ENCODE measurements at places on chromosomes 3 and 15. TPM values are rescaled to one million over a fixed set of nuclear protein-coding genes. Genes with fewer than 3 reads are reported as not detected.
A peak's percentile ranks its signal among the peaks of the same experiment; 100 is the strongest.

GRCh38 chr3:160677459-160677881 is 510 bp downstream of the ARL14 start:
- DNase-seq, result no peak

DNA sequence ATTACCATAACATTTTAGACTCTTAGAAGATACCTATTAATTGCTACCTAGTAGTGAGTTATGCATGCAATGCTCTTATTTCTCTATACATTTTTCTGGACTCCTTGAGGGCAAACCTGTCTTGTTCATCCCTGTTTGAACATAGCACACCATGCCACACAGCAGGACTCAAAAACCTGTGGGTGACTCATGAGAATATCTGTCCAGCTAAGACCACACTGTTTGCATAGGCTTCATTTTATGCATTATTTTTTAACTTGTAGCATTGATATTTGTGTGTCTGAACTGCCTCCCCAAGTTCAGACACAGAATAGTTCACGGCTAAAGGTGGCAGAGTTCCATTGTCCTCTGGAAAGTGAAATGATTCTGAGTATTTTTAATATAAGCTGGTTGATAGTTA is 1.8 kb downstream of the LMCD1 start:
- DNase-seq, result no peak

- DNase-seq, result no peak
These were observed 755 bp upstream of the TMEM108 start for GRCh38 chr3:133037436-133037835.

DNA sequence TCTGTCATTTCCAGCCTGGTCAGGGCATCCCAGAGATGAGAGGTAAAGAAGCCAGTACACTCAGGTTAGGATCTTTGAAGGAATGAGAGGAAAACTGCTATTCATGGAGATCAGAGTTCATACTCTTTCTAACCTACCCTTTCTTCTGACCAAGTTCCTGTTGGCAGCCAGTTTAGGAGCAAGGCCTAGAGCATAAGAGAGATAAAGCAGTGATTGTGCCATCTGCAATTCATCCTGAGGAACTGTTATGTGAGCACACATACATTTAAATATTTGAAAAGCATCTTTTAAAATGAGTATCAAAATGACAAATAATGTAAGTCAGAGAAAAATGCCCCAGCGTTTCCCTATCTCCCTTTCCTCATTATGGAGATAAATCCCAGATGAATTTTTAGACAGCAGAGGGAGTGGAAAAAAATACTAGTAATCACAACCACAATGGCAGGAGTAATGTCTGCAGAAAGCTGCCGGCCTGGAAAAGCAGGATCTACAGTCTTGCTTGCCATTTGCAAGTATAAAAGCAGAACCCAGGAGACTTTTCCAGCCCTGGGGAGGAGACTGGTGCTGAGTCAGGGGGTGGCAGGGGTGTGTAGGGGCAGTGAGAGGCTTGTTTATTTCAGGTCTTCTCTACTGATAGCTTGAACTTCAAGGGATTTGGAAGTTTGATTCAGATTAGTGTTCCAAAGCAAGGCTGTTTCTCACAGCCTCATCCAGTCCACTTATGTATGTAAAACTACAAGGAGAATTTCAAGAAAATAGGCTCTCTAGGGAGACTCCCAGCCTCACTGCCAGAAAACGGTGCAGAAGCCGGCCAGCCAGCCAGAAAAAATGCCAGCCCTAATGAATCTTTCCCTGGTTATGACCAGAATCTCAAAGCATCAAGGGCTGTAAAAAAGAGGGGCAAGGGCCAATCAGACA is 1052.4 kb downstream of the TUSC7 start:
- DNase-seq, result no peak

GRCh38 chr3:174253940-174254339 is 605.2 kb upstream of the NAALADL2 start:
- DNase-seq, result no peak

DNA sequence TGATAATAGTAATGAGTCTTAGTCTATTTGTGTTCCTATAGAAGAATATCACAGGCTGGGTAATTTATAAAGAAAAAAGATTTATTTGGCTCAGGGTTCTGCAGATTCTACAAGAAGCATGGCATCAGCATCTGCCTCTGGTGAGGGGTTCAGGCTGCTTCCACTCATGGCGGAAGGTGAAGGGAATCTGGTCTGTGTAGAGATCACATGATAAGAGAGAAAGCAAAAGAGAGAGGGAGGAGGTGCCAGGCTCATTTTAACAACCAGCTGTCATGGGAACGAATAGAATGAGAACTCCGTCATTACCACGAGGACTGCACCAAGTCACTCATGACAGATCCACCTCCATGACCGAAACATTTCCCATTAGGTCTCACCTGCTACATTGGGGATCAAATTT is 664.0 kb upstream of the SGO1 start:
- DNase-seq, result no peak

DNA sequence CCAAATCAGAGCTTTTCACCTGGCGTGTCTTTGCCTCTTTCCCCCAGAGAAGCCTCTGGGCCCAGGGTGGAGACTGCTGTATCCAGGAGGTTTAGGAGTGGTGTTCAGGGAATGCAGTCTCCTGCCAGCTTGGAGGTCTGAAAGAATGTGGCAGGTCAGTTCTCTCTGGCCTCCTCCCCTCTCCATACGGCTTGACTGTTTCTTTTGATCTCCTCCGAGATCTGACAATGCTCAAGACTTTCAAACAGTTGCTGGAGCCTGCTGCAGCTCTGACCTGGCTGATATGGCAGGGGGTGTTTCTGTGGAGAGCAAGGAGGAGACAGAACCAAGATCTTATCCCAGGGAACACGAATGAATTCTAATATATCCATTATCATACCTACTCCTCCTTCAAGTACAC is 24.7 kb upstream of the TM4SF4 start:
- no peak for DNase-seq

- DNase-seq, result no peak
These were observed 646.1 kb downstream of the SQOR start for GRCh38 chr15:46280762-46281542.

DNA sequence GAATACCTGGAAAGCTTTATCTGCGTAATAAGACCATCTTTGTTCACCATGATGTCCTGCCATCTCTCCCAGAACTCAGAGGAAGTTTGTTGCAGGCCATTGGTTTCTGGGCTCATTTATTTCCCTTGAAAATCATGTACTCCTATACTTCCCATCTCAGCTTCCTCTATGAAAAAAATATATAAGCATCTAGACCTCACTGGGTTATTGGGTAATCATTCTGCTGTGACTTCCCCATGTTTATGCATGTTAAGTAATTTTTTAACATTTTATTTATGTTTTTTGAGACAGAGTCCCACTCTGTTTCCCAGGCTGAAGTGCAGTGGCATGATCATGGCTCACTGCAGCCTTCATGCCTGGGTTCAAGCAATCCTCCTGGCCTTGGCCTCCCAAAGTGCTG is 184.5 kb downstream of the ZPLD1 start:
- DNase-seq, result no peak

DNA sequence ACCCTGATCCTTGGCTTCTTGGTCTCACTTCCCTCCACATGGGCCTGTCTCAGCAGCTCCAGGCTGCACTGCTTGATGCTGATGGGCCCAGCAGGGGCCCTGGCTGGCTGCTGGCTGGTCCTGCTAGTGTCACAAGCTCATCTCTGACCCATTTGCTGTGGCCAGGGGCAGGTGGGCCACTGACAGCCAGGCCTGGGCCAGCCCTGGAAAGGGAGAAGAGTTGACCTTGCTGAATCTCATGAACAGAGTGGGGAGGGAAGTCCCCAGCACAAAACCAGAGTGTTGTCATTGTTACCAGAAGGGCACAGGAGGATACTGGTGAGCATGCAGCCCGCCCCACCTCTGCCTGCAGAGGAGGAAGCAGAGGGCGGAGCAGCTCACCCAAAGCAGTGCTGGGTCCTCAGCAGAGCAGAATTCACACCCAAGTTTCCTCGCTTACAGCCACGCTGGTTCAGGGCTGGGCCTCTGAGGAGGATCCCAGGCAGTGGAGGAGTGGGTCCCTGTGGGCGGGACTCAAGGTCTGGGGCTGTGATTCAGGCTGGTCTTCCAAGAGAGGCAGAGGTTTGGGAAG is 7.6 kb upstream of the KLF15 start:
- no peak for DNase-seq

DNA sequence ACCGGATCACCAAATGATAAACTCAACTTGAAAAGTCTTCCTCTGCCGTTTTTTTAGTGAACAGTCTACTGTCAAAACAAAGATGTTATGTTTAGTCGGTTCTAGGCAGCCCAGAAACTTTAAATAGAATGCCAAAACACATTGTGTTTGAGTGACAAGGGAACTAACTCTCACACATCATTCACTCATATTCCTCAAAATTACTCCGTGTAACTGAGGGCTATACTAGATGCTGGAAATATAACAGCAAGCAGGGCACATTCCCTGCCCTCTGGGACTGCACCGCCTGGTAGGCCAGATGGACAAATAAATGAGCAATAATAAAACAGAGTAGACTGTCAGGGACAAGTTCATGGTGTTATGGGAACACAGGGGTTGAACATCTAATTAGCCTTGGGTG is 251.4 kb downstream of the MAGI1 start:
- no peak for DNase-seq

DNA sequence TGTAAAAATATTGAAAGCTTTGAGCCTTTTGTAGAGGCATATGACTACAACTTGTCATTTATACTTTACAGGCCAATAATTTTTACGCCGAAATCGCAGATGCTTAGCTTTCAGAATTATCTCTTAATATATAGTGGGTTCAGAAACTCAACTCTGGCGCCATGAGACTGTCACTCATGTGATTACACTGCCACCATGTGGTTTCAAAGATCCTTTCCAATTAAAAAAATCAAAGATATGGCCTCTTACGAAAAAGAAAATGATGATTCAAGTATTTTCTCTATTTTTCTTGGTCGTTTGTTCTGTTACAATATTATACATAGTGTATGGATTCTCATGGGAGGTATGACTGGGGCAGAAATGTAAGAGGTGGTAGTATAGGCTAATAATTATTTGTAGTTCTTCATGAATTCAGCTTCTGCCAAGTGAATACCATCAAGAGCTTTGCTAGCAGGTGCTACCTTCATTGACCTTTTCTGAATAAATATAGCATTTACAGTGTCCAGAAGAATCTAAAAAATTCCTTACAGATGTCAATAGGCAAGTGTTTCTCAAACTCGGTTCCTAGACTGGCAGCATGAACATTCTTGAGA is 751.7 kb upstream of the GOLIM4 start:
- peak; percentile 51 for DNase-seq

DNA sequence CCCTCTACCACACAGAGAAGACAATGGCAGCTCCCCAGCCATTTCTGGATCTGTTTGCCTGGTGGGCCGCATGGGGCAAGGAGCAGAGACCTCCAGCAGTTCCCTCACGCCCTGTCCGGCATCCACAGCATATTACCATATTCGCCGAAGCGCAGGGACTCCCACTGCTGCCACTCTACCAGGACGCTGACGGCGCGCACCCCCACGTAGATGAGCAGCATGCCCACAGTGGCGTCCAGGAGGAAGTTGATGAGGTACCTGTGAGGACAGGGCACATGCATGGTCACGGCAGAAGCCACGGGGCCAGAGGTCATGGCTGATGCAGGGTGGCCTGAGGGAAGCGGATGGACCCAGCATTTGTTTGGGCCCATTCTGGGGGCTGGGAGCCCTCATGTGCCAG is 14.8 kb upstream of the MUSTN1 start:
- no peak for DNase-seq

GRCh38 chr15:26518885-26519284 is 254.0 kb downstream of the GABRB3 start:
- no peak for DNase-seq

- no peak for DNase-seq
These were observed 59.6 kb downstream of the ITGA11 start for GRCh38 chr15:68372291-68372811.

- DNase-seq, result no peak
These were observed 56.7 kb upstream of the UBE2Q2 start for GRCh38 chr15:75786575-75786947.

DNA sequence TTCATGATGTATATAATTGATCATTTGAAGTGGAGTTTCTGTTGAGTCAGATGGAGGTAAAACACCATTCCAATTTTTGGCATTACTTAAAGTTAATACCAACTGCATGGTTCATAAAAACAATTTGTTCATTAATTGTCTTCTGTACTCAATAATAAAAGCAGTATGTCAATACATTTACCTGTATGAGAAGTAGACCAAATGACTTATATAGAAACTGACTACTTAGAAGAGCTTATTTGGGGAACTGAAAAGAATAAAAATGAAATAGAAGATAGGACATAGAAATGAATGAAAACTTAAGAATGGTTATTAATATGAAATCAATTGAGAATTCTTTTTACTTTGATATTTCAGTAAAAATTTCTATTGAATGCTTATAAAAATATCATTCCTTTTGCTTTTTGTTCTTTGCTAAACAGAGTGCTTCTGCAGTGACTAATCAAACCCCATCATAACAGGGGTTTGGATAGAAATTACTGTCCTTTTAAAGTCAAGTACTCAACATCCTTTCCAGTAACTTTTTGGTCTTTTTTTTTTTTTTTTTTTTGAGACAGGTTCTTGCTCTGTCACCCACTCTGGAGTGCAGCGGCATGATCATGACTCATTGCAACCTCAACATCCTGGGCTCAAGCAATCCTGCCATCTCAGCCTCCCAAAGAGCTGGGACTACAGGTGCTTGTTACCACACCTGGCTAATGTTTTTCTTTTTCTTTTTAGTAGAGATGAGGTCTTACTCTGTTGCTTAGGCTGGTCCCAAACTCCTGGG is 6.5 kb upstream of the CRYBG3 start:
- DNase-seq, result no peak

DNA sequence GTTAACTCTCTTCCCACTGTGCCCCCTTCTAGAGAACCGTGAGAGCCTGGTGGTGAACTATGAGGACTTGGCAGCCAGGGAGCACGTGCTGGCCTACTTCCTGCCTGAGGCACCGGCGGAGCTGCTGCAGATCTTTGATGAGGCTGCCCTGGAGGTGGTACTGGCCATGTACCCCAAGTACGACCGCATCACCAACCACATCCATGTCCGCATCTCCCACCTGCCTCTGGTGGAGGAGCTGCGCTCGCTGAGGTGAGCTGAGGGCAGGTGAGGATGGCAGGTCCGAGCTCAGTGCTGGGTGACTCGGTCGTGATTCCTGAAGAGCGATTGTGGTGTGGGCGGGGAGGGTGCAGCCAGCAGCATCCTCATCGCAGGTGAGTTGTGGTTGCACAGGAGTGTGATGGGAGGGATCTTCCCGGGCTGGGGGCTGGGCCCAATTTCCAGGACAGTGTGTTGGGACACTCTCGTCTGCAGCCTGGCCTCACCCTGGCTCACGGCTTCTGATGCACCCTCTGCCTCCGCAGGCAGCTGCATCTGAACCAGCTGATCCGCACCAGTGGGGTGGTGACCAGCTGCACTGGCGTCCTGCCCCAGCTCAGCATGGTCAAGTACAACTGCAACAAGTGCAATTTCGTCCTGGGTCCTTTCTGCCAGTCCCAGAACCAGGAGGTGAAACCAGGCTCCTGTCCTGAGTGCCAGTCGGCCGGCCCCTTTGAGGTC is 8.0 kb downstream of the MCM2 start:
- no peak for DNase-seq

Gene SCAMP5
- 5.1 TPM for polyA plus RNA-seq

Gene NEK10
- 6.6 TPM for polyA plus RNA-seq

Gene SERPINI2
- polyA plus RNA-seq, result not detected

Gene CHD2
- polyA plus RNA-seq, result 133 TPM

Gene PLCB2
- not detected for polyA plus RNA-seq

Gene BTLA
- not detected for polyA plus RNA-seq

Gene SPSB4
- 19.6 TPM for polyA plus RNA-seq

Gene CAMK2N2
- 0.12 TPM for polyA plus RNA-seq

Gene MLF1
- 55.4 TPM for polyA plus RNA-seq

Gene MAGI1
- not detected for polyA plus RNA-seq

Gene PPP1R14D
- 0.33 TPM for polyA plus RNA-seq

Gene SMCO1
- polyA plus RNA-seq, result not detected
